ENCODE measurements at places on chromosomes 7 and 10.

GRCh38 chr7:94649450-94649849 lies 6.5 kb downstream of the SGCE start:
- peak; percentile 5 for DNase-seq

DNA sequence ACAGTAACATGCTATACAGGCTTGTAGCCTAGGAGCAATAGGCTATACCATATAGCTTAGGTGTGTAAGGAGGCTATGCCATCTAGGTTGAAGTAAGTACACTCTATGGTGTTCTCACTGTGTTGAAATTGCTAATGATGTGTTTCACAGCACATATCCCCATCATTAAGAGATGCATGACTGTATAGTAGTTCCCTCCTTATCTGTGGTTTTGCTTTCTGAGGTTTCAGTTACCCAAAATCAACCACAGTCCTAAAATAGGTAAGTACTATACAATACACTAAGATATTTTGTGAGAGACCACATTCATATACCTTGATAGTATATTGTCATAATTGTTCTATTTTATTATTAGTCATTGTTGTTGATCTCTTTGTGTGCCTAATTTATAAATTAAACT lies 12.7 kb downstream of the FZD1 start:
- DNase-seq: no peak

DNA sequence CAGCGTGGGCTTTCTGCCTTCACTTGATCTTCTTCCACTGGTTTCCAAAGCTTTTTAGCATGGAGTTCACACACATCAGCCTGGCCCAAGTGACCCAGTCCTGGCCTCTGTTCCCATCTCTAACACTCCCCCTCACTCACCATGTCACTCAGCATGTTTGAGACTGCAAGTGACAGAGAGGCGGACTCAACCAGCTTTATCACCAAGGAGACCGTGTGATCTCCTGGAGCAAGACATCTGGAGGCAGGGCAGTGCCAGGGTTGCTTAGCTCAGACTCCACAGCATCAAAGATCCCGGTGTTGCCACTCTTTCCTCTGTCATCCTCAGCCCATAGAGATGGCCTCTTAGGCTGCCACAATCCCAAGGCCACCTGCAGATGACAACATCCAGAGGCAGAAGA lies 39.4 kb downstream of the FAM241B start:
- no peak for DNase-seq

DNA sequence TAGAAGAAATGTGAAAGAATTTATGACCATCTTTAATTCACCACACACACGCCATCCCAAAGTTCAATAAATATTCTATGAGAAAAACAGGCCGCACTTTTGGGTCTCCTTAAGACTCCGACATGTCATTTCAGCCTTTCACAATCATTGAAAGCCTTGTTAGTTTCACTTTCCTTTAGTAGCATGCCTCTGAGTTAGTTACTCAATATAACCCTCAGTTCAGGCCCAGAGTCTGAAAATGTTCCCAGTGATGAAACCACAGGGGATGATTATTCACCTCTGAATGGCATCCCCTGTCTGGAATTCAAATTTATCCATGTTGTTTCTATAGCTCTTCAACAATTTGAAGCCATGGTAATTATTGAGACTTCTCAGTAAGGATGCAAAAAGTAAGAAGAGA lies 278.1 kb upstream of the NRP1 start:
- DNase-seq: peak; percentile 81

DNA sequence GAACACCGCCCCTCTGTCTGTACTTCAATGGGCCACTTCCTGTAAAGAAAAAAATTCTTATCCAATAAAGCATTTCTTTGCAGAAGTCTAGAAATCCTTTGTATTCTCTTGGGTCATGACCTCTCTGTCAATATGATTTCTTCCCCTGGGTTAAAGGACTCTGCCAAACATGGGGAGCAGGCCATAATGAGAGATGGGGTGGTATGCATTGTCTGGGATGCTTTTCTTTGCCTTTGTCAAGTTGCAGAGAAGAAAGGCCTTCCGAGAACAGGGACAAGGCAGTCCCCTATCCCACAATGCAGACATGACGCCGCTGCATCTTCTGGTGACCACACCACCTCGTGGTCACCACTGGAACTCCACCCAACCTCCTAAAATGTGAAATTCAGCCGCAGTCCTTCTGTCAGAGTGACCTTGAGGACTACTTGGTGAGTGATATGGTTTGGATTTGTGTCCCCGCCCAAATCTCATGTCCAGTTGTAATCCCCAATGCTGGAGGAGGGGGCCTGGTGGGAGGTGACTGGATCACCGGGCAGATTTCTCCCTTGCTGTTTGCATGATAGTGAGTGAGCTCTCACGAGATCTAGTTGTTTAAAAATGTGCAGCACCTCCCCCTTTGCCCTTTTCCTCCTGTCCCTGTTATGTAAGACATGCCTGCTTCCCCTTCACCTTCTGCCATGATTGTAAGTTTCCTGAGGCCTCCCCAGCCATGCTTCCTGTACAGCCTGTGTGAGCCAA lies 15.2 kb upstream of the FRMPD2 start:
- peak; percentile 75 for DNase-seq

- DNase-seq: peak; percentile 41
Measured at GRCh38 chr7:27031289-27032172, 64.3 kb downstream of the HOXA1 start.

All from GM03348 (cell line).